ENCODE measurements at places on chromosomes 5 and 9.

DNA sequence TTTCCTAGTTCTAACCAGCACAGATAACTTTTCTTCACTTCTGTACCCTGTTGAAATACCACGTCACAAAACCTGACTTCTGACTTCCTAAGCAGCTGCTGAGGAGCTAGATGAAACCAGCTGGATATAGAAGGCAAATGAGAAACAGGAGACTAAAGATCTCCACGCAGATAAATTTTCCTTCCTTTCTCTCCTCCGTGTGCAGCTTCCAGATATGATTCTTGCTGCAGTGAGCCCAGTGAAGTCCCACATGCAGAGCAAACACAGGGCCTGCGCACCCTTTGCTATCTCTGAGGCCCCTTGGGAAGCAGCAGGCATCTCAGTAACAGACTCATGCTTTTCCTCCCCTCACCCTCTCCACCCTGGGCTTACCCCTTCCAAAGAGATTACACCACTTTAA, 1638.3 kb downstream of the MAT2B start:
- DNase-seq, result peak; percentile 9

DNA sequence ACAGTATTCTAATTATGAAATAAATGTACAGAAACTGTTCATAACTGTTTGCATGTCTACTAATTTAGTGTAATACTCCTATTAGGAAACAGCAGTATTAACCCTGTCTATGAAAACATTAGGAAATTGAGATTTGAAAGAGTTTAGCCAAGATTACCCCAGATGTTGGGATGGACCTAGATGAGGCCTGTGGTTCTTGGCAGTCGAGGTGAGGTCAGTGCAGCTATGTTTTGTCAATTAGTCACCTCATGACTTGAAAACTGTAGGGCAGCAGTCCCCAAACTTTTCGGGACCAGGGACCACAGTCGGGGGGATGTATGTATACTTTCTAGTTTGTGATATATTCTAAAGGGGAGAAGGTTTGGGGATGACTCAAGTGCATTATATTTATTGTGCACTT, 4.7 kb downstream of the LNPEP start:
- no peak for DNase-seq

DNA sequence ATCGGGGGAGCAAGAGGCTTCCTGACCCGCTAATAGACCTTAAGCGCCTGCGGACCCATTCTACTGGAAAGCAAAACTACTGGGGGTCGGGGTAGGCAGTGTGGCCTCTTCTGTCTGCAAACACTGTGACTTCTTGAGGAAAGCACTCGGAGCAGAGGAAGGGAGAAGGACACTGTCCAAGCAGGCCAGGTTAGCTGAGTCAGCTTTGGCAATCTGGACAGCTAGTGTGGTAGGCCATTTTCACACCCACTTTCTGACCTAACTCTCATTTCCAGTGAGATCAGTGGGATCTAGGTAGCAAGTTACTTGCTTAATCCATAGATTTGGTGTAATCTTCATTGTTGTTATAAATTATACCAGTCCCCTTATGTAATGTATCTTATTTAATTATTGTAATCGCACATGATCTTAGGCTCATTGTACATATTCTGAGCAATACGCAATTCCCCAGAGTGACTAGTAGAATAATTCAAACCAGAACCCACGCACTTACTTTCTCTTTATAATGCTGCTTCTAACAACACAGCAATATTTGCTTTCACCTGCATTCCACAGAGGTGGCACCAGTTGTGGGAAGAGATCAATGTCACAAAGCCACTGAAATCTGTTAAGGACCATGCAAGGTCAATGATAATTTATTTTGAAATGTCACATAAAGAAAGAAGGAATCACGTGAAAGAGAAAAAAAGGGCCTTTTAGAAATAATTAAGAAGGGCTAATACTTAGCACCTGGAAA, 82.9 kb downstream of the NREP start:
- DNase-seq, result no peak

DNA sequence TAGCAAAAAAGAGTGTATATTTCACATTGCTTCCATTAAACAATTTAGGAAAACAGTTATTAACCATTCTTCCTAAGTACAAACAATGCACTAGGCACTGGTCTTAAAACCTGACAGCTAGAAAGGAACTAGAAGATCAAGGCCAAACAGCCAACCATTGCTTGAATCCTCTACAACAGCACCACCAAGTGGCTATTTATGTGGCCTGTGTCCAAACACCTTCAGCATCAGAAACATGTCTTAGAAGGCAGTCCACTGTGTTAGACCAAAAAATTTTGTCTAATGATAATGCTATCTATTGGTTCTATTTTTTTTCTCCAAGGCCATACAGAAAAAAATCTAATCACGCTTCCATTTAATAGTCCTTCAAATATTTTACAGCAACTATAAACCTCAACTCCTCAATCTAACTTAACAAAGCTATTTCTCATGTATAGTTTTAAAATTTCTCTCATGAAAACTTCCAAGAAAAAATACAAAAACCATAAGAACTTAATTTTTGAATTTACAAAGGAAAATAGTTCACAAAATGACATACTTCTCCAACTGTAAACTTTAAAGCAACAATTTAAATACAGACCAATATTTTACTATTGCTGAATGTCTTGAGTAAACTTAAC, 36.1 kb downstream of the CAAP1 start:
- peak; percentile 79 for DNase-seq

- no peak for DNase-seq
Measured at GRCh38 chr9:91786132-91786896, 163.7 kb downstream of the ROR2 start.

DNA sequence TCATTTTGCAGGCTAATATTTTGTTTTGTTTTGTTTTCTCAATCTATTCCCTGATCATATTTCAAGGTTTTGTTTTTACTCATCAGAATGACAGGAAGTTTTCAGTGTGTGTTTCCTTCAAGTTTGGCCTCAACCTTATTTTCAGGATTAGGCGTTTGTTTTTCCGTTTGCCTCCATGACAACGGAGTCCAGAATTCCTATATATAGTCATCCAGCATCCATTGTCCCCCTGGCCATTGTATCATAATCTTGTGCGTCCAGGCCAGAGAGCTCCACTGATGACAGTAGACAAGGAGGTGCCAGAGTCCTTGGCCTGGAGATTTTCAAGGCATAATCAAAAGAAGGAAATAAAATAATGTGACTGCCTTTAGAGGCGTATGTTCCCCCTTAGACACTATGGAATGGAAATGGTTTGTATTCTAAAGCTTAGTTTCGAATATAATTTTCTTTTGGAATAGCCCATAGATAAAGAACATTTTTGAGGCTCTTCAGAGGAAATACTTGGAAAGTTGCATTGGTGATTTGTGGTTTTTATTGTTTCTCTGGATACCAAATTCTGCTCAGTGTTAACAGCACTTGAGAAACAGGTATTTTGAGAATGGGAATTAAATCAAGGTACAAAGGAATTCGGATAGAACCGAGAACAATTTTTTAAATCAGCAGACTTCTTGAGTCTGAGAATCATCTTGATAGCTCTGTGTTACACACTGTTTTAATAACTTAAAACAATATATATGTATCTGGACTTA, 99.8 kb downstream of the ZNF462 start:
- no peak for DNase-seq

DNA sequence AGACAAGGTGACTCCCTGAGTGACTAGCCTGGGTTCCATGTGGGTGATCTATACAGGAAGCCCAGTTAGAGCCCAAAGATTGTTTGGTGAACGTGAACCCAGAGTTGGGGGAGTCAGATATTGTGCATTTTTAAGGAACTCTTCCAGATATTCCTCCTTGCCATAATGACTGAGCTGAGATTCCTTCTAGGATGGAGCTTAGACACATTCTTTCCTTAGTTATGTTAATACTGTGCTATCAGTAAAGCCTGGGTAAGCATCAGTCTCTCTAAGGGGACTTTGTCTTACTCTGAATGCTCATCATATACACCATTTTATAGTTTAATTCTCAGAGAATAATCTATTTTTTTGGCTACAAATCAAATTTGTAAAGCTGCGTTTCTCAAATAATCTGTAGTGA, 68.1 kb downstream of the FOXB2 start:
- no peak for DNase-seq

GRCh38 chr9:109385499-109385898, 64.6 kb upstream of the EPB41L4B start:
- no peak for DNase-seq

- DNase-seq, result no peak
Measured at GRCh38 chr5:54673523-54674225, 156.1 kb downstream of the SNX18 start.

GRCh38 chr9:71627537-71627936, 140.8 kb downstream of the CEMIP2 start:
- DNase-seq, result no peak

DNA sequence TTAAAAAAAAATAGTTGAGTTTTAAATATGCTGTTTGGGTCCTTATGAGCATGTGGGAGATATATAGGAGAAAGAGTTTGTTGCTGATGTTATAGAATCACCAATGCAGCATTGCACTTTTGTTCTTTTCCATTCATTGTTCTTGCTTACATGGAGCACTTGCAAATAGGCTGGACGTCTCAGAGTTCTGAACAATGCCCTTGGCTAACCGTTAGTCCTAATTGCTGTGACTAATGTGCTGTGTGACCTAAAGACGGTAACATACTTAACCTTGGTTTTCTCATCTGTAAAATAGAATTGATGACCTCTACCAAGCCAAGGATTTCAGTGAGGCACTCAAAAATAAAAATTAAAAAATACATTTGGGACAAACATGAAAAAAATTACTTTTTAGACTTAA, 29.8 kb downstream of the PIK3R1 start:
- peak; percentile 86 for DNase-seq

DNA sequence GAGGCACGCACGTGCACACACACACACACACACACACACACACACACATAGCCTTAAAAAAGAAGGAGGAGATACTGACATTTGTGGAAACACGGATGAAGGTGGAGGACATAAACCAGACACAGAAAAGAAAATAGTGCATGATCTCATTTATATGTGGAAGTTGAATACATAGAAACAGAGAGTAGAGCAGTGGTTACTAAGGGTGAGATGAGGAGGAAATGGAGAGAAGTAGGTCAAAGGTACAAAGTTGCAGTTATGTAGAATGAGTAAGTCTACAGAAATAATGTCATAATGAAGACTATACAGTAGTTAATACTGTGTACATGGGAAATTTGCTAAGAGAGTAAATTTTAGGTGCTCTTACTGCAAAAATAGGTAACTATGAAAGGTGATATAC, 412.2 kb upstream of the CDH9 start:
- DNase-seq, result no peak

DNA sequence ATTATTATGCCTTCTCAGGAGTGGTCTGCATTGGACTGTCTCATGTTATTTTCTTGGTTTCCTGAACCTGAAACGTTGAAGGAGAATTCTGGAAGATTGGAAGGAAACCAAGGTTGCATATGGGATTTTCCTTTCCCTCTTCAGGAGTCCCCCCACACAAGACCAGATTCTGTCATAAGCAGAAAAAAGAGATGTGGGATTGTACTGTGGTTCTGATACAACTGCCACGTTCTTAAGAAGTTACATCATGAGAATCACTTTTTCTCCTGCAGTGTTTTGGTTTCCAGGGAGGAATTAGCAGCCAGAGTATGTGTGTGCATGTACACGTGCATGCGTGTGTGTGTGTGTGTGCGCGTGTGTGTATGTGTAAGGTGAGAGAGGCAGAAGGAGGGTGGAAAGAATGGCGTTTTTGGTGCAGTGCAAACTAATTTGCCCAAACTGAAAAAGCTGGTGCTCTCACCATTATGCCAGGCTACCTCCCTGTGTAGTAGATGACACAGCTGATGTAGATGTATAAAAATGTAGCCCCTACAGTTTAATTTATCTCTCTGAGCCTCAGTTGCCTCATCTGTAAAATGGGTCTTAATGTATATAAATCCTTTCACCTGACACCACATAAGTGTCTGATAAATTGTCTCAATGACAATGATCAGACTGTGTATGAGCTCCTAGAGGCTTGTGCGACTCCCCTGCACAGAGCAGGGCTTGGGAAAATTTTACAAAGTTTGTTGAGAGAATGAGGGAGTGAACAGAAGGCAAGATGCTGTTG, 38.6 kb downstream of the RALGPS1 start:
- peak; percentile 60 for DNase-seq

GRCh38 chr5:158120760-158121159, 261.8 kb upstream of the CLINT1 start:
- DNase-seq, result no peak

GRCh38 chr9:127224178-127224882, 40.2 kb upstream of the GARNL3 start:
- DNase-seq, result peak; percentile 96

DNA sequence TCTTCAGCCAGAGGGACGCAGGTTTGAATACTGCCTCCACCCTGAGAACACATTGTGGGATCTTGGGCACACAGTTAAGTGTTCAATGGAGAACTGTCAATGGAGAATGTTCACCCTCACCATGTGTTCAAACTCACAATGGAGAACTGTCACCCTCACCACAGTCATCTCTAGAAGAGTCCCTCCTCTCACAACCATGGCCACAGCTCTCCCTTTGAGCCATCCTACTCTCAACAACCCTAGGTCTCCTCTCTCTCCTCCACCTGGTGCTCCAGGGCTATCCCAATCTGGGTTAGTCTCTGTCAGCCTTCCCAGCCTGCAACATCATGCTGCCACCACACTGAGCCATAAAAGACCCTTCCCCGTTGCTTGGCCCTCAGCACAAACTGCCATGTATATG, 36.3 kb upstream of the HAND1 start:
- DNase-seq, result no peak

DNA sequence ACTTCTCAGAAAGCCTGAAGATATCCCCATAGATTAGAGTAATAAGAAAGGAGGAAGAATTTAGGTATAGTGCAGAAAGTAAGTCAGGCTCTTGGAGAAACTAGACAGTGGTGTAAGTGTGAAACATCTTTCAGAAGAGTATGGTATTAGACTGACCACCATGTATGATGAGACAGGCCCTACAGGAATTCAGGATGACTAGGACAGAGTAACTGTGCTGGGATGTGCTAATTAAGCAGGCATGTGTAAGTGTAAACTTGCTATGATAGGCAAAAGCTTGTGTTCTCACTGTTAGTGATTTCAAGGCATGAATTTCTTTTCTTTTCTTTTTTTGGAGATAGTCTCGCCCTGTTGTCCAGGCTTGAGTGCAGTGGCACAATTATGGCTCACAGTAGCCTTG, 70.8 kb downstream of the RAB24 start:
- DNase-seq, result no peak

DNA sequence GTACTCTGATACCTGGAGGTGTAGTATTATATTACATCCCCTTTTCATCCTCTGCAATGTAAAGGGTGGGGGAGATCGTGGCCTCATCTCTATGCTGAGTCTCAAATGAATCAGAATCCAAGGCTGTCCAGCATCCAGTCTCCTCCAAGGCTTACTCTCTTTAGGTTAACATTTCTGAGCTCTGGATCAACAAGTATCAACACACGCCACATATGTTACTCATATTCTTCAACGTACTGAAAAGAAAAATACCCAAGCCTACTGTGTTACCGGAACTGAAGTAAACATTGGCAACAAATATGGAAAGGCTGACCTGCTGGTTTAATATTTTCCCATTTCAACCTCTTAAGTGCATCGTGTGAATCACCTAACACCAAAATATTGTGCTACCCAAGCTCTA, 241.8 kb downstream of the GAS1 start:
- DNase-seq, result peak; percentile 41

All from eye (tissue), 1 donor.